Kidney epithelial cell (primary cell): ENCODE measurements at places on chromosomes 12 and 14. TPM values are rescaled to one million over a fixed set of nuclear protein-coding genes. Genes with fewer than 3 reads are reported as not detected.

Gene HOXC12
- not detected in 2 replicates for total RNA-seq

Gene COQ5
- 29.2 and 30.6 TPM in 2 replicates for total RNA-seq

Gene GEMIN2
- 19.7 and 20.3 TPM in 2 replicates for total RNA-seq

Gene C12orf56
- 0.55 and 0.84 TPM in 2 replicates for total RNA-seq

Gene ARHGEF40
- total RNA-seq, result 59.4 and 59.7 TPM in 2 replicates

Gene CLEC4C
- not detected in 2 replicates for total RNA-seq

Gene KCNH3
- total RNA-seq, result 0.21 and 0.41 TPM in 2 replicates

Gene KRT78
- total RNA-seq, result not detected in 2 replicates

- DNase-seq, result no peak
Observed at GRCh38 chr12:17954788-17955187, 135.2 kb downstream of the RERGL start.

DNA sequence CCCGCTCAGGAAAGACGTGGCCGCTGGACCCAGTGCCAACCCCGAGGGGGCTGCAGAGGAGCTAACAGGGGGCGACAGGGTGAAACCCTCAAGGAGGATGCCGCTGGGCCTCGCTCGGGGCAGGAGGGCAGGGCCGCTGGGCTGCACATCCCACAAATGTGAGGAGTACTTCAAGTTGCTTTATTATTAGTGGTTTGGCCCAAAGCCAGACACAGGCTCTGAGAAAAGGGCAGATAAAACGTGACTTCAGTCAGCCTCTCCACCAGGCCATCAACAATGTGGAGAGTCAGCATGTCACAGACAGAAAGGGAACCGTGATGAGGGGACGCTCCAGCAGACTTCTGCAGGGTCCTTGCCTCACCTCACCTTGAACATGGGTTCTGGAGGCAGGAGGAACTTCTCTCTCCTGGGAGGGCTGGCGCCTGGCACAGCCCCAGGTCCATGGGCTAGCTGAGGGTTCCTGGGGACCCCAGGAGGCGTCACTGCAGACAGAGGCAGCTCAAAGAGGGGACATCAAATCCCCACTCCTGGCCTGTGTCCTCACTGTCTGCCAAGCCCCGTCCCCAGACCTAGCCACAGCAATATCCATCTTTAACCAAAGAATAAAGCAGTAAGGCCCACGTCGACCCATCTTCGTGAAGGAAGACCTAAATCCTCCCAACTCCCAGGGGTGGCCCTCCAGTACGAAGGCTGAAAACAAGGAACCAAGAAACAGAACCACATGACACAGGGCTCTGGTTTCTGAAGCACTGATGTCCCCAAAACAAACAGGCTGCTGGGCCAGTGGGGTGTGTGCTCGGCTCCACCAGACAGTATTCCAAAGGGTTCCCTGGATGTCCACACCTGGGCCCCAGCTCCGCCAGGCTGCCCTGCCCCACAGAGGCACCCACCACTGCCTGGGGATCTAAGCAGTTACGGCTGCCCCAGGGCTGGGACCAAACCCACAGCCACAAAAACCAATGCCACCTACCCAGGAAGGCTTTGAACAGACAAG, 35.1 kb downstream of the CCDC85C start:
- DNase-seq, result no peak

DNA sequence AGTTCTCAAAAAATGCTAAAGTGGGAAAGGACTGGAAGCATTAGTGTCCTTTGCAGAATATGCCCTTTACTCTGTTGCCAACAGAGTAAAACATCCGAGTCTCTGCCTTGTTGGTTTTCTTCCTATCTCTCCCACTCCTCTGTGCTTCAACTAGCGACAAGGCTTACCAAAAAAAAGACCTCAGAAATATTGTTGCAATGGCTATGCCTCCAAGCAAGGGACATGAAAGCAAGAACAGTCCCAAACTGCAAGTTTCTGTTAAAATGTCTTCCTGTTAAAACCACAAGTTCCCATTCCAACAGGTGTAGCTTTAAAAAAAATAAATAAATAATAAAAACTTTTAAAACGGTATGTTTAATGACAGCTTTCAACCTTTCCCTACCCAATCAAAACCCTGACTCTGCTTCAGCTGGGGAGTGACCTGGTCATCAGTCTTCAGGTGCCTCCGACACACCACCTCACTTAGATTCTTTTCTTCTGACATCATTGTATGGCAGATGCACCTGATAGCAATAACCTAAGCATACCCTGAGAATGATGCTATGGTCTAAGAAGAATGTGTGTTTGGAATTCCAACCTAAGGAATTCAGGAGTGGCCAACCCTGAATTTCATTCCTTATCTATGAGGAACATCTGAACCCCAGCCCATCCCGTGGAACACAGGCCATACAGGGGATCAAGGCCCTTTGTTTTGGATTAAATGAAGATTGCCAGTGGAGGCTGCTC, 81.0 kb downstream of the RPS29 start:
- peak; percentile 88 for DNase-seq

- no peak for DNase-seq
Observed at GRCh38 chr12:129069886-129070285, 216.6 kb downstream of the GLT1D1 start.

- no peak for DNase-seq
Observed at GRCh38 chr14:105647784-105648608, 121.6 kb downstream of the TMEM121 start.

GRCh38 chr14:77113644-77114043, 15.6 kb downstream of the CIPC start:
- no peak for DNase-seq

- no peak for DNase-seq
Observed at GRCh38 chr14:101029668-101030290, 126.3 kb upstream of the RTL1 start.

DNA sequence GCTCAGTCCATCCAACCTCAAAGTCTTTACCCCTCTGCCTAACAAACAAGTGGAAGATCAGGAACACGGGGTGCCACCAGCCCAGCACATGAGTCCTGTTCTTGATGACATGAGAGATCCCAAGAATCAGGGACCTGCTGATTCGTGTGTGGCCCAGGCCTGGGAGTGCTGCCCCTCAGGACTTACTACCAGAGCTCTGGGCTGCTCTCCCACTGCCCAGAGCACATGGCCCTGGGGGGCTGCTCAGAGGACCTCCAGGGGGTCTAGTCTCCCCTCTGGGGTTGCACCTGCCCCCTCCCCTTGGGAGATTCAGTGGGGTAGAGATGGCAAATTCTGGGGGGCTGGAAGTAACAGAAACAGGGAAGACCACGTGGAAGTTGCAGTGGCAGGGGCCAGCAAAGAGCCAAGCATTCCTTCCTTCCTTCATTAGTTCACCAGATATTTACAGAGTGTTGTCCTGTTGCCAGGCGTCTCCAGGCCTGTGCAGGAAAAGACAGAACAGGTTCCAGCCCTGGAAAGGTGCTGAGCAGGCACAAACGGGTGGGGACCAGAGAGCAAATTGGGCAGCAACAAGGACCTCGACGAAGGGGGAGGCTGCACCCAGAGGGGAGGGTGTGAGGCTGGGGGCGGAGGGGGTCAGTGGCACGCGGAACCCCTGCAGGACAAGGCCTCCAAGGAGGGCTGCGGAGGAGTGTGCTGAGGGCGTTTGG, 45.1 kb upstream of the MEG3 start:
- DNase-seq, result no peak

DNA sequence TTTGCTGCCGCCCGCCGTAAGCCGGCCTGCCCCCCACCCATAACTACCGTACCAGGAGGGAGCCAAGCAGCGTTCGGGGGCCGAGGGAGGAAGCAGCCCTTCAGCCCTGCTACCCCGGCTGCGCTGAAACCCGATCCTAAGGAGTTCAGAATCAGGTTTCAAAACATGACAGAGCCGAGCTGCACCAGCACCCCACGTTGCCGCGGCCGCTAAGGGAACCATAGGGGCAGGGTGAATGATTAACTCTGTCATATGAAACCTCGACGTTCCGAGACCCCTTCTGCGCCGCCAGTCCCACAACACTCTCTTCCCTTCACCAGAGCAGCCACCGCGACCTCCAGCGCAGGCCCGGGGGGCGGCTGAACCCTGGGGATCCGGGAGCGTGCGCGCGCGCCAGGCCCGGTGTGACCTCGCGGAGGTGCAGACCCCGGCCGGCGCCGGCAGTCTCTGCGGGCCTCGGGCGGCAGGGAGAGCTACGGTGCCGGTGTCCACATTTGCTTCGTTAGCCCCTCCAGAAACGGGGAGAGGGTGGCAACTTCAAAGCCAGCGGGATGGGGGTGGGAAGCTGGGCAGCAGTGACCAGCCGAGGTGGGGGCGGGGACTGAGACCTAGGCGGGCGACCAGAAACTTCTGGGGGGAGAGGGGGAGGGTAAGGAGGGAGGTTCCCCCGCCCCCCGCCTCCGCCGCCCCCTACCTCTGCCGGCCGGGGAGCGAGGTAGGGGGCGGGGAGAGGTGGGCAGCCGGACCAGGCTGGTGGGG, 1.6 kb downstream of the SIX4 start:
- no peak for DNase-seq

DNA sequence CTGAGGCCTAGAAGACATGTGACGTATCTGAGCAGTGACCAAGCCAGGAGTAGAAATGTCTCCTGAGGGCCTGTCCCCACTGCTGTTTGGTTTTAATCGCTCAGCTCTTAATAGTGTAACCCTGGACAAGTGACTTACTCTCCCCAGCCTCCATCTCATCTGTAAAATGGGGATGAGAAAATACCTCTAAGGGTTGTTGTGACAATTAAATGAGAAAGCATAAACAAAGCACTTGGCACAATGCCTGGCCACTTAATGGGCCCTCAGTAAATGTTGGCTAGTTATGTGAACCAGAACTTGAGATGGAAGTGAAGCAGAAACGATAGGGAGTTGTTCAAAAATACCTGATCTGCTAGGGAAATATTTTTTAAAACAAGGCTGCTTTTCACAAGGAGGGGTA, 58.2 kb downstream of the HMGA2 start:
- DNase-seq, result no peak
